ENCODE measurements at places on chromosomes 7 and 10.
A peak's percentile ranks its signal among the peaks of the same experiment; 100 is the strongest.

- peak; percentile 23 for DNase-seq
Observed at GRCh38 chr7:131327049-131327625, 539 bp upstream of the MKLN1 start.

DNA sequence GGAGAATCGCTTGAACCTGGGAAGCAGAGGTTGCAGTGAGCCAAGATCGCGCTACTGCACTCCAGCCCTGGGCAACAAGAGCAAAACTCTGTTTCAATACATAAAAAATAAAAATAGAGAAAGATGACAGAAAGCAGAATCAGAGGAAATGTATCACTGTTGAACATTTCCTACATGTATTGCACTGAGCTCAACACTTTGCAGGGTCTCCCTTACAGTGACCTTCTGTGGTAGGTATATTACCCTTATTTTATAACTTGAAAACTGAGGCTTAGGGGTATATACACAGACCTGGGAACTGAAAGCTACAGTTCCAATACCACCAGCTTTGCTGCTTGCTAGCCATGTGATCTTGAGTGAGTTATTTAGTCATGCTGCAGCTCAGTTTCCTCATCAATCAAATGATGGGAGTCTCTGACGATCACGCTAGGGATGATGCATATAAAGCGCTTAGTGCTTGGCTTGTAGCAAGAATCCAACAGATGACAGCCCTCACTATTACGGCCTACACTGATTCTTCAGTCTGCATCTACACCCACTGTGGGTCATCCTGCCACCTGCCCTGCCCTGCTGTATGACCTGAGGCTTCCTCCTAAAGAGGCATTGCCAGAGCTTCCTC lies 99.0 kb downstream of the PDE1C start:
- no peak for DNase-seq

- DNase-seq, result peak; percentile 15
Observed at GRCh38 chr7:18087026-18087686, 59.5 kb upstream of the PRPS1L1 start.

DNA sequence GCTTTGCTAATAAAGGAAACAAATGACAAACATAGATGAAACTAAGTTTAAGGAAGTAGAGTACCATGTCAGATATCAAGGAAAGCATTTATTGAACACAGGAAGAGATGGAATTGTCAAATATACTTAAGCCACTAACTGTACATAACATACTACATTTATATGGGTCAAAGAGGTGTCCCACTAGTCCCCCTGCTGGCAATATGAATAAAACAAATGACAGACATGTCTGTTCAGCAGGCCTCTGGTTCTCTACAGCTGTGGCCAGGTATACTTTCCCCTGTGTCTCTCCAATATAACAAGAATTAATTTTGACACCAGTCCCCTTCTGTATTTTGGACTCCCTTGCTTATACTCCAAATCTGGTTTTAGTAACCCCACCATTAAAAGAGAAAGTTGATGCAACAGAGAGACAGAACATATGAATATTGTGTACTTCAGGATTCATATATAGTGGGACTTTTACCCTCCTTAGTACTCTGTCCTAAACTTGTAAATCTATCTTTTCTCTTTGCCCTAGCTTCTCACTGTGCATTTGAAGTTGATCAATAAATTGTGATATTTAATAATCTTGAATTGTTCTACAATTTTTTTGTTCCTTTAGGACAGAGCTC lies 42.9 kb downstream of the CD36 start:
- no peak for DNase-seq

DNA sequence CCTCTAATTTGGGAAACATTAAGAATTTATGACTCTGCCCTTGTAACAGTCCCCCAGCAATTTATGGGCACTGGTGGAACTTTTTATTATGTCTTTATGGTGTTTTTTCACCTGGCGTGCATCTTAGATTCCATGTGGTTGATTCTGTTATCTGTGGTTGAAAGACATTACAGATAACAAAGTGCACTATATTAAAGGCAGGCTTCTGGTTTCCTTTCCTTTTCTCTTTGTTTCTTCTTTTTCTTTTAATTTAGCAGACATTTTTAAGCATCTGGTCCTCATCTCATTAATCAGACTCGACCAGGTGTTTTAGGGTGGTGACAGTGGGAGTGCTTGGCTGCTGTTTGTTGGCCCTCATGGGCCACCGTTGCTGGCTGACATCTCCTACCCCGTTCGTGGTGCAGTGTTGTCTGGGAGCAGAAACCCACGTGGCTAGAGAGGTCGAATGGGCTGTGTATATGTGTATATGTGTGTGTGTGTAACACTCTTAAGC lies 77.4 kb downstream of the LRMDA start:
- DNase-seq, result no peak

- no peak for DNase-seq
Observed at GRCh38 chr7:26910221-26910620, 45.8 kb upstream of the SKAP2 start.

- DNase-seq, result no peak
Observed at GRCh38 chr7:149196705-149197171, 1.4 kb downstream of the ZNF282 start.

DNA sequence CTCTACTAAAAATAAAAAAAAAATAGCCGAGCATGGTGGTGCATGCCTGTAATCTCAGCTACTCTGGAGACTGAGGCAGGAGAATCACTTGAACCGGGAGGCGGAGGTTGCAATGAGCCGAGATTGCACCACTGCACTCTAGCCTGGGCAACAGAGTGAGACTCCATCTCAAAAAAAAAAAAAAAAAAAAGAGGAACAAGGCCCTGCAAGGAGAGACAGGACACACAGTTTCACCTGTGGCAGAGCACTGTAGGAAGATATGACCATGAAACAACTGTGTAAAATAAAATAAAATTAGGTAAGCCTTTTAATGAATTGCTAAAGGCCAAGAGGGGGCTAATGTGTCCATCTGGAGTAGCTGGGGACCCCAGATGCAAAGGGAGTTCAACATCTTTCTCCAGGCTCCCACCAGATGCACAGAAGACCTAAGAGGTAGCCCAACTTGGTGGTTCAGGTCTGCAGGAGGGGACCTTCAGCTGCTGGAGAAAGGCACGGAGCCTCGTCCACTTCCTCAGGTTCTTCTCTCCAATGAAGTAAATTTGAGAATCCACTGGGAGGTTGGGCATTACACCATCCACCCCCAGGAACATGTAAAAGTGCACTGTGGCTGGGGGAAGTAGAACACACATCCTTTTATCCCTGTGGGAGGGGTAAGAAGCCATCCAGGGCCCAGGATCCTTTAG lies 12.7 kb downstream of the PPIF start:
- peak; percentile 26 for DNase-seq

- no peak for DNase-seq
Observed at GRCh38 chr10:67086327-67087134, 160.7 kb downstream of the LRRTM3 start.

- DNase-seq, result no peak
Observed at GRCh38 chr7:124201768-124202349, 169.0 kb upstream of the TMEM229A start.

DNA sequence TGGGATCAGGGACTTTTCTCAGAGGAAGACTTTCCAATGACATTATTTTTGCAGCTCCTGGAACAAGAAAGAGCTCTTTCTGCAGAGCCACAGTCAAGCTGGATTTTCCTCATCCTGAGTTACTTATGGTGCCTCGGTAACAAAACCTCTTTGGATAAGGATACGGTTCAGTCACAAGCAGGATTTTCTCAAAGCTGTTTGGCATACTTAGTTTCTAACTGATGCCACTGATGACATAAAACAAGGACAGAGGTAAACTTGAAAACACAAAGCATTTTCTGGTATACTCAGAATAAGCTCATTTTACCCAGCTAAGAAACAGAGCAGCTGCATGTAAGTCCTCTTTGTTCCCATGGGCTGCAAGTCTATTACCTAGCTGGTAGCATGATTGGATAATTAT lies 340.9 kb upstream of the MEOX2 start:
- DNase-seq, result no peak

DNA sequence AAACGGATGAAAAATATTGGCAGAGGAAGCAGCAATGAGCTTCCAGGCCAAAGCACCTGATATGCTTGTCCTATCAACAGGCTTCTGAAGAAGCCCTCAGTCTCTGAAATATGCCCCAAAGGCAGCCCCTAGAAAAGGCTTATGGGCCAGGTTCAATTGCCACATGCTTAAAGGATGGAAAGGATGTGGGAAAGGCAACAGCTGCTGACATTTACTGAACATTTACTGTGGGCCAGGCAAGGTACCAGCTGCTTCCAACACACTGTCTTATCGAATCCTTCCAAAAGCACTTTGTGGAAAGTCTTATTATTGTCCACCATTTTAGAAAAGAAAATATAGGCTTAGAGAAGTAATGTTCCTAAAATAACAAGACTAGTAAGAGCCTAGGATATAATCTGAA lies 56.5 kb downstream of the DOCK4 start:
- DNase-seq, result no peak

- DNase-seq, result no peak
Observed at GRCh38 chr10:18875477-18875876, 173.1 kb upstream of the MALRD1 start.

GRCh38 chr7:31007634-31008033 lies 43.9 kb downstream of the GHRHR start:
- no peak for DNase-seq

DNA sequence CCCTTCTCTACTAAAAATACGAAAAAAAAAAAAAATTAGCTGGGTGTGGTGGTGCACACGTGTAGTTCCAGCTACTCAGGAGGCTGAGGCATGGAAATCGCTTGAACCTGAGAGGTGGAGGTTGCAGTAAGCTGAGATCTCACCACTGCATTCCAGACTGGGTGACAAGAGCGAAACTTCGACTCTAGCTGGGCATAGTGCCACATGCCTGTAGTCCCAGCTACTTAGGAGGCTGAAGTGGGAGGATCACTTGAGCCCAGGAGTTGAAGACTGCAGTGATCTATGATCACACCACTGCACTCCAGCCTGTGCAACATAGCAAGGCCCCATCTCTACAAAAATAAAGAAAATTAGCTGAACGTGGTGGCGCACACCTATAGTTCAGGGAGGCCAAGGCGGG lies 1.2 kb upstream of the SPACDR start:
- DNase-seq, result no peak

GRCh38 chr7:105268511-105269392 lies 120.0 kb downstream of the SRPK2 start:
- no peak for DNase-seq

GRCh38 chr10:2619472-2619871 lies 447.9 kb upstream of the PFKP start:
- DNase-seq, result no peak

DNA sequence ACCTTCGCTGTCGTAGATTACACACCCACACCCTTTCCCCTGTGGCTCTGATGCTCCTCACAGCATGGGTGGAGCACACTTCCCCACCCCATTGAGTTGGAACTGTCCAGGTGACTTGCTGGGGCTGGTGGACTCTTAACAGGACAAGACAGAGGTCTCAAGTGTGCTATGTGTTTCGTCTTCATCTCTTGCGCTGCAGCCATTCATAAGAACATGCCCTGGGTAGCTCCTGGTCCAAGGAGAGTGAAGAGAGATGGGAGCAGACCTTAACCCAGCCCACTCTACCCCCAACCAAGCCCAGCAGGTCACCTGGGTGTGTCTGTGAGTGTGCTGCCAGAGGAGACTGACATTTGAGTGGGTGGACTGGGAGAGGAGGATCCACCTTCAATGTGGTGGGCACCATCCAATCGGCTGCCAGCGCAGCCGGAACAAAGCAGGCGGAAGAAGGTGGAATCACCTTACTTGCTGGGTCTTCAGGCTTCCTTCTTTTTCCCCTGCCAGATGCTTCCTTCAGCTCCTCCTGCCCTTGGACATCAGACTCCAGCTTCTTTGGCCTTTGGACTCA lies 112.4 kb downstream of the HTR5A start:
- DNase-seq, result no peak

DNA sequence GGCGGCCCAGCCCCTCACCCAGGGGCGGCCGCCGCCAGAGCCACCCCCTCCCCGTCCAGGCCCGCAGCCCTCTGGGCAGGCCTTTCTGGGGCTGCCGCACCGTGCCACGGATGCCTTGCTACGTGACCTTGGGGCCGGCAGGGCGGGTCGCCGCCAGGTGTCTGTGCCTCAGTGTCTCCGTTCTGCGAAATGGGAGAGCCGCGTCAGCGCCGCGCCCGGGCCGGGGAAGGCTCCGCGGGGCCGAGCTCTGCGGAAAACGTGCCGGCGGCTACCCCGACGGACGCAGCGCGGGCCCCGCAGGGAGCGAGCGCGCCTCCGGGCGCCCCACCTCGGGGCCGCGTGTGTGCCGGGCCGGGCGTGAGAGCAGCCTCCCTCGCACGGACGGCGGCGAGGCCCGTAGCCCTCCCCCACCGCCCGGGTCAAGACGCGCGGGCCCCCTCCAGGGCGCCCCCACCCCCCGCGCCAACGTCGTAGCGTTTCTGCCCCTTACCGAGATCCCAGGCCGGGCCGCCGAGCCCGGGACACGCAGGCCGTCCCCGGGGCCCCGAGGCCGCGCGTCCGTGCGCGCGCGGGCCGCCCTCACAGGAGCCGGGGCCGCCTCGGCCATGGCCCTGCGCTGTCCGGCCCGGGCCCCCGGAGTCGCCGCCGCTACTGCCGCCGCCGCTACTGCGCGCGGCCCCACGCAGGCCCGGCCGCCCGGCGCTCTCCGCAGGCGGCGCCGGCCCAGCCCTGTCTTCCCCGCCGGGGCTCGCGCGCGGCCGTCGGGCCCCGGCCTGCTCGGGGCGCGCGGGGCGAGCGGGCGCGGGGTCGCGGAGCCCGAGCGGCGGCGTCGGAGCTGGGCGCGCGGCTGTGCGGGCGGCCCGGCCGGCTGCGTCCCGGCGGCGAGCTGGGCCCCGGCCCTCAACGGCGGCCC lies 1.1 kb downstream of the ZNF777 start:
- DNase-seq, result no peak

- DNase-seq, result no peak
Observed at GRCh38 chr10:54837479-54837878, 36.4 kb upstream of the PCDH15 start.

DNA sequence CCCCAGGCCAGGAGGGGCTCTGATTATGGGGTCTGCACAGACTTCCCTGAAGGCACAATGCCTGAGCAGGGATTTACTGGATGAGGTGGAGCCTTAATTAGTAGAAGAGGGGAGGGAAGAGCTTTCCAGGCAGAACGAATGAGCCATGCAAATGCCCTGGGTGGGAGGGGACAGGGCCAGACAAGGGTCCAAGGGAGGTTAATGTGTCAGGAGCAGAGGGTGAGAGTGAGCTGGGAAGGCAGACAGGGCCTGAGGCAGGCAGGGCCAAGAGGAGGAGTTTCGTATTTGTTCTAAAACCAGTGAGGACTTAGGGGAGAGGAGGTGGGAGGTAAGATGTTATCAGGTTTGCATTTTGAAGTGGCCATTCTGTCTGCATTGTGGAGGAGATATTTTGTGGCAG lies 65.3 kb downstream of the NPY start:
- no peak for DNase-seq

Measured in posterior cingulate gyrus (tissue), 11 donors.